LHCN-M2 (cell line): ENCODE measurements at places on chromosomes 7 and 10. TPM values are rescaled to one million over a fixed set of nuclear protein-coding genes. Genes with fewer than 3 reads are reported as not detected.

- DNase-seq = no peak
These were observed at the start of gene PAPOLB for GRCh38 chr7:4861673-4862072. TSS of gene PAPOLB (minus strand) at chr7:4862030. CDS start at chr7:4861810, 220 bp downstream.

- no peak for DNase-seq
These were observed 1162.9 kb downstream of the CNTNAP2 start for GRCh38 chr7:147279514-147279913.

GRCh38 chr7:48300301-48300700 lies 129.0 kb downstream of the ABCA13 start:
- no peak for DNase-seq

- peak; percentile 100 for DNase-seq
These were observed 65.0 kb downstream of the STK17A start for GRCh38 chr7:43647673-43648472.

GRCh38 chr7:37532636-37533035 lies 84.0 kb upstream of the ELMO1 start:
- no peak for DNase-seq

GRCh38 chr10:78892338-78893176 lies 176.2 kb upstream of the ZMIZ1 start:
- no peak for DNase-seq

DNA sequence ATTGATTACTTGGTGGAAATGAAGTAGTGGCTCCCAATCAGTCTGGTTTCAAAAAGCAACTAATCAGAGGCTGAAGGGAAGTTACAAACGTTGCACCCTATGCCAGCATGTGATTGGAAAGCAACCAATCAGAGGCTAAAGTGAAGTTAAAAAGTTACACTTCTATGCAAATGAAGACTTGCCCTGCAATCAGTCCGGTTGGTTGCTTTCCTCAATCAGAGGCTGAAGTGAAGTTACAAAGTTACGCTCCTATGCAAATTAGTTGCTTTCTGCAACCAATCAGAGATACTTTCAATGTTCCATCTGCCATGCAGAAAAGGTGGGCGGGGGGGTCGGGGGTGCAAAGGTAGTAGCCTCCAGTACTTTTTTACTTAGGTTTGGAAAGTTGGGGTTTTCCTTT lies 1077.1 kb downstream of the TYW1 start:
- no peak for DNase-seq

The PPP1R9A gene
- total RNA-seq = 0.51 and 1.6 TPM in 2 replicates

The ASAH2 gene
- total RNA-seq = 0.51 and 0.80 TPM in 2 replicates

The EPO gene
- 0.11 TPM in 1 of 2 replicates, not detected in the other for total RNA-seq

The AHCYL2 gene
- total RNA-seq = 11.9 and 12.1 TPM in 2 replicates

The STOX1 gene
- 0.57 and 0.58 TPM in 2 replicates for total RNA-seq

The PLPP4 gene
- total RNA-seq = 0.46 TPM in 1 of 2 replicates, not detected in the other
